ENCODE measurements at places on chromosomes 7 and 10. TPM values are rescaled to one million over a fixed set of nuclear protein-coding genes. Genes with fewer than 3 reads are reported as not detected.

GRCh38 chr7:19121977-19122588 is 4.6 kb upstream of the TWIST1 start:
- H3K4me1 ChIP-seq, result no peaks in the 10 kb centered on the region
- no peaks in the 10 kb centered on the region for H3K36me3 ChIP-seq
- peaks cover 27% of the 10 kb centered on the region for H3K27me3 ChIP-seq
- H3K4me3 ChIP-seq, result no peak overlapping the region
- DNase-seq, result no peak

Gene ATG9B
- total RNA-seq, result 4.6 TPM

GRCh38 chr10:118856106-118856505 is 101.3 kb upstream of the CACUL1 start:
- DNase-seq, result no peak
- H3K27ac ChIP-seq, result no peak overlapping the region
- no peaks in the 10 kb centered on the region for H3K36me3 ChIP-seq
- H3K4me3 ChIP-seq, result no peak overlapping the region
- peaks cover 2% of the 10 kb centered on the region for H3K27me3 ChIP-seq
- no peaks in the 10 kb centered on the region for H3K4me1 ChIP-seq

GRCh38 chr10:31102421-31102820 is 70.8 kb upstream of the ZNF438 start:
- DNase-seq, result no peak
- H3K27me3 ChIP-seq, result no peaks in the 10 kb centered on the region
- no peak overlapping the region for H3K27ac ChIP-seq
- H3K4me3 ChIP-seq, result no peak overlapping the region
- no peaks in the 10 kb centered on the region for H3K36me3 ChIP-seq

Gene ALOX5
- total RNA-seq, result 1.3 TPM

DNA sequence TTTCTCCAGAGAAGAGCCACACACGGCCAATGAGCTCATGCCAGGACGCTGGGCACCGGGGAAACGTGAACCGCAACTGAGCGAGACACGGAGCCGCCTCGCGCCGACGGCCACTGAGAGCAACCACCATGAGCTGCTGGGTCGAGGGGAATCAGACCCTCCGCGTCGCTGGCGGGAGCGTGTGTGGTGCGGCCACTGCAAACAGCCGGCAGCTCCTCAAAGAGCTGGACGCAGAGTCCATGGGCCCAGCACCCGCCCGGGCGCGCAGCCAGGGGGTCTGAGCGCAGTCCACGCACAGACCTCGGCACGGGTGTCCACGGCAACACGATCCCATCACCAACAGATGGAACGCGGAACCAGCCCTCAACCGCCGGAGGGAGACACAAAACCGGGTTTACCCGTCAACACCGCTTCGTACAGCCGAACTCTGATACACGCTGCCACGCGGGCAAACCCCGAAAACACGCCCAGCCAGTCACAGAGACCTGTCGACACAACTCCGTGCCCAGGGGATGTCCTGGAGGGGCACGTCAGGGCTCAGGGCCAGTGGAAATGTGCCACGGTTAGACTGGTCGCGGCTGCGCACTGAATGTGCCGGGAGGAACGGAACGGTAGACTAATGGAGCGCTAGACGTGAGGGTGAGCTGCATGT is 147.1 kb downstream of the ELFN1 start:
- H3K4me3 ChIP-seq, result no peak overlapping the region
- H3K27ac ChIP-seq, result no peak overlapping the region
- H3K4me1 ChIP-seq, result peaks cover 24% of the 10 kb centered on the region

DNA sequence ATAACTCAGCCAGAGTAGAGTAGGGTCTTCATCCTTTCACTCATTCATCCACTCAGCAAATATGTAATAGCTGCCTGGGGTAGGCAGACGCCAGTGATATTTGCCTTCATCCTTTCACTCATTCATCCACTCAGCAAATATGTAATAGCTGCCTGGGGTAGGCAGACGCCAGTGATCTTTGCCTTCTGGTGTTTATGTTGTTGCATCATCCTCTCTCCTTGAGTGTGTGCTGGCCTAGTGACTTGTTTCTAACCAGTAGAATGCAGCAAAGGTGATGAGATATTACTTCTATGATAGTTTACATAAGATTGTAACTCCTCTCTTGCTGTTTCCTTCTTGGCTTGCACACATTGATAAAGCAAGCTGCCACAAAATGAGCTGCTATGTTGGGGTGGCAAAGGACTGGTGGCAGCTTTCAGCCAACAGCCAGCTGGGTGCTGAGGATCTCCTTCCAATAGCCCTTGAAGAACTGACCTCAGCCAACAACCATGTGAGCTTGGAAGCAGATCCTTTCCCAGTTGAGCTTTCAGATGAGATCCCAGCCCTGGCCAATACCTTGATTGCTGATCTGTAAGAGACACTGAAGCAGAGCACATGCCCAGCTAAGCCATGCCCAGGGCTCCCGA is 23.2 kb upstream of the MTPN start:
- H3K4me3 ChIP-seq, result no peak overlapping the region
- H3K27me3 ChIP-seq, result no peaks in the 10 kb centered on the region
- H3K36me3 ChIP-seq, result no peaks in the 10 kb centered on the region
- H3K27ac ChIP-seq, result no peak overlapping the region
- DNase-seq, result no peak

GRCh38 chr10:133142523-133143199 is 17.4 kb upstream of the KNDC1 start:
- peaks cover 2% of the 10 kb centered on the region for H3K36me3 ChIP-seq
- DNase-seq, result peak; percentile 6
- no peak overlapping the region for H3K27ac ChIP-seq
- peaks cover 3% of the 10 kb centered on the region for H3K4me1 ChIP-seq

Gene BAIAP2L1
- total RNA-seq, result 3.2 TPM

GRCh38 chr10:16910793-16911164 is 93.6 kb upstream of the RSU1 start:
- DNase-seq, result no peak
- no peaks in the 10 kb centered on the region for H3K4me1 ChIP-seq
- H3K27ac ChIP-seq, result no peak overlapping the region

GRCh38 chr7:151060416-151061212 is 1.2 kb downstream of the SLC4A2 start:
- peaks cover 5% of the 10 kb centered on the region for H3K36me3 ChIP-seq
- DNase-seq, result peak; percentile 38
- peak overlapping the region; percentile 89 for H3K4me3 ChIP-seq
- no peak overlapping the region for H3K27ac ChIP-seq

DNA sequence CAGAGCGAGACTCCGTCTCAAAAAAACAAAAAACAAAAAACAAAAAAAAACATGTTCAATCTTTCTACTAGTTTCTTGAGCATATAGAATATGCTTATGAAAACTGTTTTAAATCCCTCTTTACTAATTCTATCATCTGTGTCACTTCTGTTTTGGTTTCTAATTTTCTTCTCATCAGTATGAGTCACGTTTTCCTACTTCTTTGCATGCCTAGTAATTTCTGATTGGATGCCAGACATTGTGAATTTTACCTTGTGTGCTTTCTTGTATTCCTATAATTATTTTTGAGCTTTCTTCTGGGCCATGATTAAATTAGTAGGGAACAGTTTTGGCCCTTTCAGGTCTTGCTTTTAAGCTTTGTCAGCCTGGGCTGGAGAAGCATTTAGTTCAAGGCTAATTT is 9.9 kb downstream of the MICU1 start:
- H3K4me3 ChIP-seq, result no peak overlapping the region
- no peak for DNase-seq
- H3K27me3 ChIP-seq, result no peaks in the 10 kb centered on the region
- peaks cover 16% of the 10 kb centered on the region for H3K4me1 ChIP-seq
- H3K27ac ChIP-seq, result no peak overlapping the region

DNA sequence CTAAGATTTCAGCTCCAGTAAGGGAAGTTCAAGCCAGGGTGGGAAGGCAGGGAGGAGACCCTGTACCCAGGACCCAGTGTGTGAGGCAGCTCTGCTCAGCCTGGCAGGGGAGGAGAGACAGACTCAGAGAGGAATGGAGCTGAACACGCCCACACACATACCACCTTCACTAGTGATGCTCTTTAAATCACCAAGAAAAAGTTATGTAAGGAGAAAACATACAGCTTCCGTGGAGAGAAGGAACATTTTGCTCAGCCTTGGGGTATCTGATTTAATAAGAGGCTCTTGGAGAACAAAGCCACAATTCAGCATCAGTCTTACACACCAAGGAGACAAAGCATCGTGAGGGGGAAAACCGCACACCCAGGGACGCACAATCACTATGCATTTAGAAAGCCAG is 62.9 kb downstream of the PRKAG2 start:
- DNase-seq, result peak; percentile 47
- H3K36me3 ChIP-seq, result no peaks in the 10 kb centered on the region
- no peaks in the 10 kb centered on the region for H3K27me3 ChIP-seq

DNA sequence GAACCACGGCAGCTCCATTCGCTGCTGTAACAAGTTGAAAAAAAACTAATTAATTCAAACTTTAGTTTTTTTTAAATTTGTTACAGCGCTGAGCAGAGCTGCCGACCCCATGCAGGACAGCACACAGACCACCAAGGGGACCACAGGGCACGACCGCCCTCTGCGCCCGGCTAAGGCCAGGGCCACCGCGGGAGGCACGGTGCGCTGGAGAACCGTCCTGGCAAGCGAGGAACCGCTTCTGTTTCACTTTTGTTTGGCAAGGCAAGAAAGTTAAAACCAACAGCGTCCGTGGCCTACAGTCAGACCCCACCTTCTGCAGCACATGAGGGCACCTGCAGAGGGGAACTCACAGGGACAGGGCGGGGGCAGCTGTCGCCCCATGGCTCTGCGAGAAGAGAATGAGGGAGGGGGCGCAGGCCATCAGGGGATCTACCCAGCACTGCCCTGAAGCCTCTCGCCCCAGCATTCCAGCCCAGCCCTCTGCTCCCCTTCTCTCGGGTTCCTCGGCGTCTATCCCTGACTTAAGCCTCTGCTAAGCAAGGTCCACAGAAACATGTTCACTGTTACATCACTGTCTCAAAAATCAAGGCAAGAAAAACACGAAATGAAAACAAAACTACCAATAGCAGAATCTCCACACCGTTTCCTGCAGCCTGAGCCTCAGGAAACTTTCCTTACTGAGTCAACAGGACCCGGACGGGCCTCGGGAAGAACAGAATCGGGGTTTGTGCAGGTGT is 204.4 kb downstream of the DIP2C start:
- H3K4me1 ChIP-seq, result peaks cover 8% of the 10 kb centered on the region
- H3K4me3 ChIP-seq, result peak overlapping the region; percentile 79
- DNase-seq, result peak; percentile 46
- H3K27me3 ChIP-seq, result peaks cover 2% of the 10 kb centered on the region
- H3K36me3 ChIP-seq, result no peaks in the 10 kb centered on the region

Gene ARHGEF5
- total RNA-seq, result 17.0 TPM

DNA sequence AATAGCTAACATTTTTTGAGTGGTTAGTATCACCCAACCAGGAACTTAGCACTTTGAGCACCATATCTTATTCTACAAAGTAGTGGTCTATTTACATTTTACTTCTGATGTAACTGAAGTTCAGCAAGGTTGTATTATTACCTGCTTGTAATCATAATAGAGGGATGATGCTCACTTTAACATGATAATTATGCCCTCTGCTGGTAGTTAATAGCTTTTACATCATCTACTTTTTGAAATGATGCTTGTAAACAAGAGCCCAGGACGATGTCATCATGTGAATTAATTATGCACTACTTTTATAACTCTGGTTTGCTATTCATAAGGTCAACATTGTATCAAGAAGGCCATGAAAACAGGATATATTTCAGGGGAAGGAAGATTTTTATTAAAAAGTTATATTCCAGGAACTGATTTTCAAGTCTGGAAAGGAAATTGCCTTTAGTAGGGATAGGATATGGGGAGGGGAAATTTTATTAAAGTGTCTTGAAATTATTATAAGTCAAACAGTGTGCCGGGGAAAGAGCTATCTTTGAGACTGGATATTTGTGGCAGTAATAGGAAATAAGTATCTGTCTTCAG is 80.3 kb upstream of the SCIN start:
- DNase-seq, result no peak
- H3K27me3 ChIP-seq, result no peaks in the 10 kb centered on the region
- H3K4me3 ChIP-seq, result no peak overlapping the region
- no peak overlapping the region for H3K27ac ChIP-seq

Gene LMOD2
- not detected for total RNA-seq

GRCh38 chr10:74137992-74138391 is 12.6 kb downstream of the AP3M1 start:
- H3K27me3 ChIP-seq, result no peaks in the 10 kb centered on the region
- peaks cover 4% of the 10 kb centered on the region for H3K4me1 ChIP-seq
- no peak for DNase-seq
- no peak overlapping the region for H3K27ac ChIP-seq
- no peak overlapping the region for H3K4me3 ChIP-seq
- peaks cover 30% of the 10 kb centered on the region for H3K36me3 ChIP-seq

GRCh38 chr10:119784340-119785067 is 58.7 kb downstream of the INPP5F start:
- peaks cover 1% of the 10 kb centered on the region for H3K36me3 ChIP-seq
- H3K4me3 ChIP-seq, result no peak overlapping the region
- no peaks in the 10 kb centered on the region for H3K27me3 ChIP-seq

Data from activated CD4-positive, alpha-beta memory T cell treated with anti-CD3 and anti-CD28 coated beads for 36 hours (primary cell).